ENCODE measurements at places on chromosomes 2 and 18.

DNA sequence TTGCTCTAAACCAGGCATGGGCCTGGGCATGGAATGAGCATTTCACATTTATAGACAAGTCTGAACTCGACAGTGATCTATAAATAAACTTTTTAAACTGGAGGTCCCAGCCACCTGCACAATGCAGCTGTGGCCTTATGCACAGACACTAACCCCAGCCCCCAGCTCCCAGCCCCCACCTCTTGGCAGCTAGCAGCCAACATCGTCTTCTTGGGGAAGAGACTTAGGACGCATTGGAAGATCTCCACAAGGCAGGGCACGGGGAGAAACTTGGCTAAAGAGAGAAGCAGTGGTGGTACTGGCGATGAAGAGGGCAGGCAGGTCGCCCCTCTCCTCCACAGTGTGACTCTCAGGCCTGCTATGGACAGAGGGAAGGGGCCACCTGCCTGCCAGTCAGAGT is 213.2 kb downstream of the ANAPC1 start:
- DNase-seq: no peak

GRCh38 chr18:76592096-76592495 is 97.1 kb upstream of the ZNF516 start:
- DNase-seq: no peak

GRCh38 chr18:62982600-62983251 is 267.4 kb downstream of the PHLPP1 start:
- no peak for DNase-seq

GRCh38 chr18:6614952-6615351 is 114.6 kb upstream of the ARHGAP28 start:
- no peak for DNase-seq

DNA sequence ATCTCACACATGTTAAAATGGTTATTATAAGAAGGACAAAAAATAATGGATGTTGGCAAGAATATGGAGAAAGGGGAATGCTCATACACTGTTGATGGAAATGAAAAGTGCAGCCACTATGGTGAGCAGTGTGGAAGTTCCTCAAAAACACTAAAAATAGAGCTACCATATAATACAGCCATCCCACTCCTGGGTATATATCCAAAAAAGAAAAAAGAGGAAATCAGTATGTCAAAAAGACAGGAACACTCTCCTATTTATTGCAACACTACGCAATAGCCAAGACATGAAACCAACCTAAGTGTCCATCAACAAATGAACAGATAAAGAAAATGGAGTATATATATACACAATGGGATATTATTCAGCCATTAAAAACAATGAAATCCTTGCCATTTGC is 642.6 kb downstream of the RNF144A start:
- no peak for DNase-seq

GRCh38 chr2:237199577-237199976 is 113.9 kb downstream of the COPS8 start:
- DNase-seq: no peak

GRCh38 chr2:85843543-85843942 is 45.2 kb downstream of the ST3GAL5 start:
- no peak for DNase-seq

- DNase-seq: no peak
Observed at GRCh38 chr2:241992753-241993152, 123.2 kb downstream of the RTP5 start.

- no peak for DNase-seq
Observed at GRCh38 chr2:58376592-58376991, 135.5 kb upstream of the FANCL start.

- no peak for DNase-seq
Observed at GRCh38 chr18:6435731-6436130, 21.0 kb upstream of the L3MBTL4 start.
